ENCODE measurements at places on chromosomes 16 and 17.

GRCh38 chr17:77319211-77320043, 178.7 kb downstream of the SEC14L1 start:
- DNase-seq: peak; percentile 84

DNA sequence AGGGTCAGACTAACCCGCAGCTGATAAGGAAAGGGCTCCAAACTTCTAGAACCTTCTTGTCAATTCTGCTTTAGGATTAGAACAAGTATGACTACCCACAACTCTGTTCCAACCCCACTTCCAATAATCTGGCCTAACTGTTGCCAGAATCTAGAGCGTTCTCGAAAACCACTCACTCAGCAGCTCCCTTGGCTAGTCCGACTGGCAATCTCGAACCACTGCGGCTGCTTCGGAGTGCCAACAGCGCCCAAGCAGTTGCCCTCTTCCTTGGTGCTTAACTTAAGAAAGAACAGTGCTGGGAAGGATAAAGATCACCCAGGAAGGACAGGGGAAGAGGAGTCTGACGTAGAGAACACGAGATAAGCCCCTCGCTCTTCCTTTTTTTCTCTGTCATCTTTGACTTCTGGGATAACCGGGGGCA, 818 bp downstream of the DNAJC7 start:
- DNase-seq: no peak

DNA sequence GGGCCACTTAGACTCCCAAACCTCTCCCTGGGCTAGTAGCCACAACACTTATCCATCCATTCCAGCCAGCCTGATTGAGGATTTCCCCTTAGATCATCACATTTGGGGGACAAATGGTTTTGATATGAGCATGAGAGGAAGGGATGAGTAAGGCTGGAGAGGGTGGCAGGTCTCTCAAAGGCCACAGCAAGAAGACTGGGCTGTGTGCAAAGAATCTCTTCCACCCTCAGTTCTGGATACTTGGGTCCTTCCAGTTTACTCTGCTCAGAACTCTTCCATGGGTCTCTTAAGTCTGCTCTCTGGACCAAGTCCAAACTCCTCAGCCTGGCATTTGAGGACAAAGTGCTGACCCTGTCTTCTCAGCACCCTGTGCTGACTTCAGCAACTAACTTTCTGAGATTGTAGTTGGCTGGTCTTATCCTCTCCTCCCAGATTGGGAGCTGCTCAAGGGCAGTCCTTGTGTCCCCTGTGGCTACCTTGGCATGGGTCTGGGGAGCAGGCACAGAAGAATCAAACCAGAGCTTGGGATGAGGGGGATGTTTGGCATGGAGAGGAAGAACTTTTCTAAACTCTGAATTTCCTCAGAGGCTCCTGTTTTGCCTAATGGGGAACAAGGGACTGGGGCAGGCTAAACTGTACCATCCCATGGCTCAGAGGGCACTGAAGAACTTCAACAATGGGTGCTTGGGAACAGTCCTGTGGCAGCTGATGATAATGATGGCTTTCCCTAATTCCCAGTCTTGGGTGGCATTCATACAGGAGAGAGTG, 3.1 kb upstream of the NFATC3 start:
- DNase-seq: no peak

DNA sequence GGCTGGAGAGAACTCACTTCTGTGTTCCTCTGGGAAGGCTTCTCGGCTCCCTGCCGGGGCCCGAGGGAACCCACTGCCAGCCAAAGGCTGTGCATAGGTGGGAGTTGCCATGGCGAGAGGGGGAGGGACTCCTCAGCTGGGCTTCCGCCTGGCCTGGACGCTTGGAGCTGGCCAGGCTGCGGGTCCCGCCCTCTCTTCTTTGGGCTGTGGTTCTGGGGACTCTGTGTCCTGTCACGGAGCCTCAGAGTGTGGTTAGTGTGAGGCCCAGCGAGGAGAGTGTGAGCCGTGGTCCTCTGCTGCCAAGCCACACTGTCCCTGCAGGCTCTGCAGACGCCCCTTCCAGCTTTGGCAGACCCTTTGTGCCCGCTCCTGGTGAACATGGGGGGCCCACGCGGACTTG, 123.1 kb downstream of the OR1D5 start:
- DNase-seq: no peak

- peak; percentile 61 for DNase-seq
These were observed 6.6 kb upstream of the BMERB1 start for GRCh38 chr16:15427648-15428239.

DNA sequence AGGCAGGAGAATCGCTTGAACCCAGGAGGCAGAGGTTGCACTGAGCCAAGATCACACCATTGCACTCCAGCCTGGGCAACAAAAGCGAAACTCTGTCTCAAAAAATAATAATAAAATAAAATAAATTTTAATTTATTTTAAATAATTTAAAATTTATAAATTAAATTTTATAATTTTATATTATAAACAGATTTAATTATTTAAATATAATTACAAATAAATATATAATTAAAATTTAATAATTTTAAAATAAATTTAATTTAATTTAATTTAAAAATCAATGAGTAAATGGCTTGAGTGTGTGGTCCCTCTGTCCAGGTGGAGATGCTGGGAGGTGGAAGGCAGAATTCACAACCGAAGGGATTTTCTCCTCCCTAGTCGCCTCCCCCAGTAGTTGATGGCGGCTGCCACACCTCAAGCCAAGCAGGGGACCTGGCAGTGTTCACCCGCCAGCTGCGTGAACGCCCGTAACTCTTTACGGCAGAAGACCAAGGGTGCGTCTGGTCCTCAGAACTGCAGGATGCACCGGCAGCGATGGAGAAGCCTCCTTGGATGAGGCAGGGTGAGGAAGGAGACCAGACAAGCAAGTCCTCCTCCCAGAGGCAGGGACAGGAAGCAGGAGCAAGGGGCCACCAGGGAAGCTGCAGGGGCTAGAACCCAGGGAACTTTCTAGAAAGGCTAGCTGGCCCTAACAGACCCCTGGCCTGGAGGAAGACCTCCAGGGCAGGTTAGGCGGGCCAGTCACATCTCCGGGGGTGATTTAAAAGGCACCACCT, 22.9 kb upstream of the KRT17 start:
- DNase-seq: no peak

DNA sequence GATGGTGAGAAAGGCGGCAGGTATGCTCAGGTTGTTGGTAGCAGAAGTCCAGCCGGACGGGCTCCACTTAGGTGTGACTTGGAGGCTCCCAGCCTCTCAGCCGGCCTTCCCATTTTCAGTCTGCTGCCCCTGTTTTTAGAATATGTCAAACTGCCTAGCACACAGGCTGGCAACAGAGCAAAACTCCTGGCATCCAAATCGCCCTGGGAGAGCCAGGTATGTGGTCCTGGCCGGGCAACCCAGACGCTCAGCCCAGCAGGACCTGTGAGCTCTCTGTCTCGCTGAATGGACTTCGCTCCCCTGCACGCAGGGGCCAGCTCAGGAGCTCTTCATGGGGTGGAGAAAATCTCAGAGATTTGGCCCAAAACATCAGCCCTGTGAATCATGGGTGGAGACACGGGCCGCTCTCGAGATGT, 147.9 kb upstream of the CHMP6 start:
- no peak for DNase-seq

DNA sequence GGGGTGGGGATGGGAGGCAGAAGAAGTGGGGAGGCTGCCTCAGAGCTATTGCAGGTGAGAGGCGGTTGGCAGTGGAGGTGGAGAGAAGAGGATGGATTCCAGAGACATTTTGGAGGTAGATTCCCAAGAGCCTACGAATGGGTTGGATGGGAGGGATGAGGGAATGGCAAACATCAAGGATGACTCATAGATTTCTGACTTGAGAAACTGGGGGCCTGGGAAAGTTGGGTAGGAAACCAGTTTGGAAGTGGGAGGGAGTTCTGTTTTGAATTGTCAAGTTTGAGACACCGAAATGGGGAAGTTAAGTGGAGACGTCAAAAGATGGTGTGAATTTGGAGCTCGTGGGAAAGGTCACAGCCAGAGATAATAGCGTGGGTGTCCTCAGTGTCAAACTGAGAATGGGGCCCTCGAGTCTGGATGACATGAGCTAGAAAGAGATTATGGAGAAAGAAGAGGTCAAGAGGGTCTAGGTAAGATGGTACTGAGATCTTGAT, 6.2 kb upstream of the CYLD start:
- DNase-seq: no peak

- peak; percentile 50 for DNase-seq
These were observed 829 bp downstream of the PITPNM3 start for GRCh38 chr17:6555331-6556120.

DNA sequence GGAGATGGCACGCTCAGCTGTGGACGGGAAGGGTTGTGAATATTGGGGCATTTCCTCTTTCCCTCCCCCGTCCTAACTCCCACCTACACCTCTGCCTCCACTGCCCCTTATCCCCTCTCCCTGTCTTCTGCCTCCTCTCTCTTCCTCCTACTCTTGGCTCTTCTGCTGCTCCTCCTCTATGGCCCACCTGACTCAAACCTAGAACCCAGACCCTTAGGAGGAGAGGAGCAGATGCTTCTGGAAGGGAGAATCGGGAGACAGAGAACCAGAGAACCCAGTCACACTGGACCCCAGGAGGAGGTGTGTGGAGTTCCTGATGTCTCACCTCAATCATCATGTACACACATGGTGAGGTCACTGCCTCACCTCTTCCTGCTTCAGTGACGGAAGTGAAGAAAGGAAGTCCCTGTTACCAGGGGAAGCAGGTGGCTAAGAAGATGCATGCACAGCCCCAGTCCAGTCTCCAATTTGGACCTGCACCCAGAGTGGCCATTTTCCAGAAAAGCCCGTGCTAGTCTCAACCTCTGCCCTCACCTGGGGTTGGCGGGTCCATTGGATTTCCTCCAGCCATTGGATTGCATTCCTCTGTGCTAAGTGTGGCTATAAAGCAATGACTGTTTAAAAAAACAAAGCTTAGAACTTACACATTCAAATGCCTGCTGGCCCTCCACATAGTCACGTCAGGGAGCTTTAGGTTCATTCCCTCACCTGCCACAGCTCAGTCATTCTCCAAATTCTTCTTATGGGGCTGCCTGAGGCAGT, 4.0 kb downstream of the RNF222 start:
- peak; percentile 66 for DNase-seq

- DNase-seq: no peak
These were observed 20.0 kb downstream of the SLC43A2 start for GRCh38 chr17:1608676-1609075.

GRCh38 chr17:27338536-27338985, 44.6 kb downstream of the WSB1 start:
- peak; percentile 38 for DNase-seq

- DNase-seq: no peak
These were observed 464.4 kb upstream of the GOT2 start for GRCh38 chr16:59198487-59198886.

GRCh38 chr17:27907976-27908558, 14.9 kb upstream of the LYRM9 start:
- no peak for DNase-seq

DNA sequence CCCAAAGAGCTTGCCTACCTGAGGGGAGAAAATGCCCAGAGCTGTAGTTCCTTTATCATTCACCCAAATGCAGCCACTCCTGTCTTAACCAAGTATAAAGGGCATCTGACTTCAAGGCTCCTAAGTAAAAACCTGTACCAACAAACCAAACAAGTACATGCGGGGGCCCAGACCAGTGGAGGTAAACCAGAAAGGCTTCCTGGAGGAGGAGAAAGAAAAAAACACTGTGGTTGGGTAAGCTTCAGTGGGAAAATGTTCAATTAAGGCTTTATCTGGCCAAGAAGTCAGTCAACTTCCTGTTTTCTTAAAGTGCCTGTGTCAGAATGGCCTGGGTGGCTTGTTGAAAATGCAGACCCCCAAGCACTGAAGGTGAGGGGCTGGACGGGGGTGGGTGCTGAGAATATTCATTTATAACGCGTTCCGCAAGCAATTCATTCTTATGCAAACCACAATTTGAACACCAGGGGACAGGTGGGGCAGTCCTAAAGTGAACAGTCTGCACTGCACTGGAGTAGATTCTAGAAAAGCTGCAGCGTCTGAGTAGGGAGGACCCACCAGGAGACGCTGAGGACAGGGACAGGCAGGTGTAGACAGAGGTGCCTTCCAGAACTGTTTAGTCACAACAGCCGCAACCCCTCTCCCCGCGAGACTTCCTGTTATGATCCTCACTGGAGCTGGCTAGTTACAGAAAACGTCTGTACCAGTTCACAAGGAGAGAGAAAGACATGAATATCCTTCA, 467.1 kb downstream of the SOX9 start:
- no peak for DNase-seq

- no peak for DNase-seq
These were observed 17.0 kb upstream of the NAGS start for GRCh38 chr17:43987131-43988021.

GRCh38 chr17:38885728-38886642, 16.1 kb downstream of the LASP1 start:
- no peak for DNase-seq

DNA sequence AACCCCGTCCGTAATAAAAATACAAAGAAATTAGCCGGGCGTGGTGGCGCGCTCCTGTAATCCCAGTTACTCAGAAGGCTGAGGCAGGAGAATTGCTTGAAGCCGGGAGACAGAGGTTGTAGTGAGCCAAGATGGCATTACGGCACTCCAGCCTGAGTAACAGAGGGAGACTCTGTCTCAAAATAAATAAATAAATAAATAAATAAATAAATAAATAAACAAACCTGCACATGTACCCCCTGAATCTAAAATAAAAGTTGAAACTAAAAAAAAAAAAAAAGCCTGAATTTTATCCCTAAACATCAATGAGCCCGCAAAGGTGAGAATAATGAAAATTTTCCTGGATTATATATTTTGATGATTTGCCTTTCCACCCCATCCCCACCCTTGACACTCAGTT, 124.7 kb downstream of the CDH11 start:
- DNase-seq: no peak

DNA sequence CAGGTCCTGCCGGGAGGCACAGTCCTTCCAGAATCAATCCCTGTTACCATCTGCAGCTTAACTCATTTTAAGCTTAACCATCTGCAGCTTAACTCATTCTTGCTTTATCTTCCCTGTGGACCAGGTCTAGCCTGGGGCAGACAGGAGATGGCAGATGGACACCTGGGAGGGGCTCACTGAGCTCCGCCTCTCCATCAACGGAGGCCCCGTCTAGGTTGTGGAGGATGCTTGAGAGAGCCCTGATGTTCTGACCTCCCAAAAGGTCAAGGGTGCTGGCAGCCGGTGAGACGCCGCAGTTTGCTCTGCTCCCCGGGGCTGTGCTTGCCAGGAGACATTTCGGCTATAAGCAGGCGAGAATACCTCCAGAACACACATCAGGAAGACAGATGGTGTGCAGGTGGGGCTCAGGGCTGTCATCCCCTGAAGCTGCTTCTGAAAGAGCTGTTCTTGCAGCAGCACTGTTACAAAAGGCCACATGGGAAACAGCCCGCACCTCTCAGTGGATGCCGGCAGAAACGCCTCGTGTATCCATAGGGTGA, 41.3 kb downstream of the BAIAP2 start:
- DNase-seq: no peak

DNA sequence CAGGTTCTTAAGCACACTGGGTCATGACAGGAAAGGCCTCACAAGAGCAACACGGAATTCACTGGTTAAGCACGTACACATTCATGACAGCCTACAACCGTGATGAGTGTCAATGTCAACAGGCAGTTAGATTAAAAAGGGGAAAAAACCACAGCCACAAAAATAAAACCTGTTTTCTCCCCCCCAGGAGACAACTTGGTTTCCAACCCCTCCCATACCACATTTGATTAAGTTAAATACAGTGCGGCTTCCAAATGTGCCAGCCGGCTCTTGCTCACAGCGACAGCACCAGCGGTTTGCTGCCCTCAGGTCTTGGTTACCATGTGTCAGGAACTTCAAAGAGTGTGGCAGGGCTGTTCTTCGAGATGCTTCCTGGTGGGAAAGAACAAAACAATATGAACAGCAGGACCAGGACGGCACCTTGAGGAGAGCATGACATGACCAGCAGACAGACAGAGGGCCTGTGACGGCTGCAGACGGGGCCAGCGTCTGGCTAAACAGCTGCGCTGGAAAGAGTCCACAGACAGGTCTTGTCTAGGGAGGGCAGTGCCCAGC, 193.6 kb downstream of the PARN start:
- DNase-seq: no peak

GRCh38 chr17:5740937-5741336, 156.6 kb upstream of the NLRP1 start:
- no peak for DNase-seq
